Fibroblast of skin of scalp (primary cell): ENCODE measurements at places on chromosomes 7 and 10.

- DNase-seq = no peak
These were observed 666 bp downstream of the HNRNPF start for GRCh38 chr10:43408331-43408709.

- DNase-seq = peak; percentile 64
These were observed 7.1 kb downstream of the SHH start for GRCh38 chr7:155804897-155805825.

- peak; percentile 75 for DNase-seq
These were observed 100.9 kb upstream of the PDLIM1 start for GRCh38 chr10:95391581-95392216.

GRCh38 chr10:60403168-60403873, 13.6 kb upstream of the ANK3 start:
- no peak for DNase-seq

- no peak for DNase-seq
These were observed 56.5 kb downstream of the CTTNBP2 start for GRCh38 chr7:117816727-117817126.
